ENCODE measurements at places on chromosomes 4 and X. TPM values are rescaled to one million over a fixed set of nuclear protein-coding genes. Genes with fewer than 3 reads are reported as not detected.

DNA sequence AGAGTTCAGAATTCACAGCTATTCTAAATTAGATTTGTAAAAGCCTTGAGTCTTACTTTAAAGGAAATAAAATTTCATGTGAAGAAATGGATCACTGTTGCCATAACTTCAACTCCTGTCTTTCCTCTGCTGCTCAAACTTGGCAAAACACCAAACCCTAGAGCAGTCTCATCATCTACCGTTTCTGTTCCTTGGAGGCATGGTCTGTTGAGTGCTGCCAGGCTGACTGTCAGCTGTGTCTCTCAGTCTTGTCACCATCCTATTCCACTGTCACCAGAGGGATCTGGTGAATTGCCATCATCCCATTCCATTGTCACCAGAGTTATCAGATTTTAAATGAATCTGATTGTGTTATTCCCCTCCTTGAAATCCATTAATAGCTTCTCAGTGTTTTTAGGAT, 55.6 kb downstream of the STIM2 start:
- DNase-seq: no peak

- DNase-seq: no peak
These were observed 37.7 kb upstream of the OCIAD2 start for GRCh38 chr4:48944252-48944651.

DNA sequence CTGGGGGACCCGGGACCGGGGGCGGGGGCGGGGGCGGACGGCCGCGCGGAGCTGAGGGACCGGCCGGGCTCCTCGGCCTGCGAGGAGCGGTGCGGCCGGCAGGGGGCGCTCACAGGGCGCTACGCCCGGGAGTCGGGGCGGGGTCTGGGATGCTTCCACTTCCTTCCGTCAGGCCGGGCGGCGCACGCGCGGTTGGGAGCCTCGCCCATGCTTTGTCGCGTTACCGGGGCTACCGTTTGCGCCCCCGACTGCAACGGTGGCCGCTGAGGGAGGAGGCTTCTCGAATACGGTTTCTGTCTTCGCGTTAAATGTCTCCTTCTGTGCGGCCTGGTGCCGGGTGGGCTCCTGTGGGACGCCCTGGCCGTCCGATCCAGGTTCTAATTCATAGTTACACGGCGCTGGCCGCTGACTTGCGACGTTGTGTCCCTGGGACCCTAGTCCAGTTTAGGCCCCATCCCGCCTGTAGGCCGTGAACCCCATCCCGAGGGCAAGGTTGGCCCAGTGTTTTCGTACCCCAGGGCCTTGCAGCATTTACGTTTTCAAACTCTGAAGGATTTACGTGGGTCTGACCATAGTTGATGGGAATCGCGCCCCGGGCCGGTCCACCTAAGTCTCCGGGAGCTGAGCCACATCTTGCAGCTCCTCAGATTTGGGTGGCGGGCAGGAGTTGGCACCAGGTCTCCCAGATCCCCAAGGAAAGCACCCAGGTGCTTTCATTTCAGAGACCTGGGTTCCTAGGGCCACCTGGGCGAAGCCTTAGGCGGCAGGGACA, 549 bp downstream of the MSL3 start:
- peak; percentile 89 for DNase-seq

GRCh38 chr4:121421594-121421993, 40.8 kb upstream of the QRFPR start:
- DNase-seq: no peak

GRCh38 chr4:688854-689681, at the start of gene SLC49A3:
TSS of gene SLC49A3 (minus strand) at chr4:689151. CDS start at chr4:689127, 24 bp downstream.
- peak; percentile 63 for DNase-seq

Gene ABCG2
- 17.7 TPM for total RNA-seq

Gene VEGFC
- 5.3 TPM for total RNA-seq

All from mucosa of descending colon (tissue), 3 donors.